Ureter (tissue), 1 donor: ENCODE measurements at places on chromosomes 11 and 22. TPM values are rescaled to one million over a fixed set of nuclear protein-coding genes. Genes with fewer than 3 reads are reported as not detected.
A peak's percentile ranks its signal among the peaks of the same experiment; 100 is the strongest.

- no peak for DNase-seq
Measured at GRCh38 chr11:115222218-115222862, 281.9 kb downstream of the CADM1 start.

GRCh38 chr22:26597026-26597425 is 7.1 kb upstream of the TPST2 start:
- DNase-seq, result no peak

DNA sequence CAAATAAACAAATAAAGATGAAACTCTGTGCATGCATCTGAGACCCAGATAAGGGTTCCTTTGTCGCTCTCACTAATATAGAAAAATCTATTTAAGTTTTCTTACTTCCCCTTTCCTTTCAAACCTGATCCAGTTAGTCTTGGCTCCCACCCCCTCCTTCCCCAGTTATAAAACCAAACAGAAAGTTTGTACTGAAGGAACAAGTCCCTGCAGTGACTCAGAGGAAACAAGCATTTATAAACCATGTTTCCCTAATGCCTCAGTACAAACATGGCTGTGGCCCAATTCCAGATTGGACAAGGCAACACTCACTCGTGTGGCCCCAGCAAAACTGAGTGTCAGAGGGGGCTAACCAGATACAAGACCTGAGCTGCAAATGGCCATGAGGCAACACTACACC is 65.5 kb upstream of the ARHGAP20 start:
- DNase-seq, result no peak

DNA sequence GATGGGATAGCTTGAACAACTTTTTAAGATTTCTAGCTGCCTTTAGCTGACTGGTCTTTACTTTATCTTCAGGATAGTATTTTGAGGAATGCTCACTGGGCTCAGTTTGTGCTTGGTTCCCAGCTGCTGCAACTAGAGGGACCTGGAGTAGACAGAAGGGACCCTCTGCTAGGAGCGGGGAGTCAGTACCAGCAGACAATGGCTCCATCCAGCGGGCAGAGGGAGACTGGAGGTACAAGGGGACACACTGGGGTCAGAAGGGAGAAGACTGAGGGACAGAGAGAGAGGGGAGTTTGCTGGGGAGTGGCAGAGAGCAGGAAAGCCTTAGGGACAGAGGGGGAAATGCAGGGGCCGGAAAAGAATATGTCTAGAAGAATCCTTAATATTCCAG is 22.0 kb upstream of the ACER3 start:
- no peak for DNase-seq

DNA sequence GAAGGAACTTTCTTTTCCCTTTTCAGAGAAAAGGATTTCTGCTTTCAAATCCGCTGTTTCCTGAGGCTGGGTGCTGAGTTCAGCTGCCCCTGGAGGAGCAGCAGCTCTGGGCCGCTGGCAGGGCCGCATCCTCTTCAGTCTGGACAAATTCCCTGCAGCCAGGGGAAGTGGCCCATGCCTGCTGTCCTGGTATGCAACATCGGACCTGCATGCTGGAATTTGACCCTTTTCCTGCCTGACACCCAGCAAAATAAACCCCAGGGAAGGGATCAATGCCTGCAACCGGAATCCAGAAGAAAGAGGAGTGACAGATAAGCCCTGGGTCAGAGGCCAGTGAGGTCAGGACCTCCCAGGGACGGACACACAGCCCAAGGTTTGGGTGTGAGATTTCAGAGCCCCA is 54.1 kb upstream of the LINC01488 start:
- DNase-seq, result no peak

DNA sequence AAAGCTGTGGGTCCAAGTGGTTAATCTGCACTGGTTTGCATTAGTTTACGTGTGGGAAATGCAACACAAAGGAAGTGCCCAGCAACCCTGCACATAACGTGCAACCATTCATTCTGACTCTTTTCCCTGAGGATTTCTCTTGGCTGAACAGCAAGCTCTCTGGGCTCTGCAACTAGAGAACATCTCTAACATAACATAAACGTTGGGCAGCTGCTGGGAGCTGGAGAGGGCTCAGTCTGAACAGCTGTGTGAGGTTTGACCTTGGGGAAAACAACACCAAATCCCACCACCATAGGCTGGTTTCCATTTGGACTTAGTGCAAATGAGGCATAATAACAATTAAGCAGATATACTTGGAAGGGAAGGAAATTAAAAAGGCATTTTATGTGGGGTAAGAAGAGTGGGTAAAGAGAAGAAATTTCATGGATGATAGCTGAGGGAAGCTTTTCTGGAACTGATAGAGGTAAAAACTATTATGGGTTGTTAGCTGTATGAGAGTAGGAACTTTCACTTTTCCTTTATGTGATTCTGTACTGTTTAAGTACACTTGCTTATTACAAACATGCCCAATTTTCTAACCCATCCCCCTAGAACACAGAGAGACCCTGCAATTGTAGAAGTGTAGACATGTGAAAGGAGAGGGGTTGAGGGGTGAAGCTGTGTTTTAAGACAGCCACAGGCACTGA is 76.2 kb downstream of the SNX19 start:
- DNase-seq, result no peak

- DNase-seq, result peak; percentile 78
Measured at GRCh38 chr11:117809236-117810055, 12.4 kb upstream of the DSCAML1 start.

- no peak for DNase-seq
Measured at GRCh38 chr22:40237241-40237640, 59.5 kb downstream of the TNRC6B start.

DNA sequence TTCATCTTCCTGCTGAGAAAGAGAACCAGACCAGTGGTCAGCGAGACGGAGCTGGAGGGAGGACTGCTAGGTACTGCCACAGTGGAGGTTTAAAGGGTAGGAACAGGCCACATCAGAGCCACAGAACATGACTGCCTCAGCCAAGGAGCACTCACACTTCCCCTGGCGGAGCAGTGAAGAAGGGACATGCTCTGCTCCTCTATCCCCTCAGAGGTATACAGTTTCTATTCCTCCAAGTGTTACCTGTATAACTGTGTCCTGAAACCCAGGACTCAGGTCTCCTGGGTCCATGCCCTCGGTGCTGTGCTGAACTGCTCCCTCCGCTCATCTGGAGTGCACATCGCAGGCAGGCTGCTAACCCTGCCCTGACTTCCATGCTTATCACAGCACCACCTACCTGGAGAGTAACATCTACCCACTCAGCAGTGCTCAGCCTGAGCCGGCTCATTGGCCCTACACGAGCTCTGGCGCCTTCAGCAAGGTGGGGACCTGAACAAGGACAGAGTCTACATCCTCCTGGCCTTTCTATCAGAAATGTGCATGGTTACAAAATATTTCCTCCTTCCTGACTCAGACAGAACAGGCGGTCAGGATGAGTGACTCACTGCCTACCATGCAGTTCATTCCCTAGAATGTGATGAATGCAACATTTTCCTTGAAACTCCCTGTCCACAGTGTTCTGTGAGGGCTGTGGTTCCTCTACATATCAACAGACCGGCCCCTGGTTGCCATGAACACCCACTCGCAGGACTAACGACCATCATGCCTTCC is 52.9 kb downstream of the C11orf58 start:
- DNase-seq, result no peak

GRCh38 chr11:125171974-125172373 is 7.4 kb downstream of the PKNOX2 start:
- no peak for DNase-seq

- no peak for DNase-seq
Measured at GRCh38 chr11:68505596-68505995, 45.0 kb downstream of the PPP6R3 start.

GRCh38 chr11:133964356-133964755 is 7.6 kb upstream of the IGSF9B start:
- DNase-seq, result no peak

DNA sequence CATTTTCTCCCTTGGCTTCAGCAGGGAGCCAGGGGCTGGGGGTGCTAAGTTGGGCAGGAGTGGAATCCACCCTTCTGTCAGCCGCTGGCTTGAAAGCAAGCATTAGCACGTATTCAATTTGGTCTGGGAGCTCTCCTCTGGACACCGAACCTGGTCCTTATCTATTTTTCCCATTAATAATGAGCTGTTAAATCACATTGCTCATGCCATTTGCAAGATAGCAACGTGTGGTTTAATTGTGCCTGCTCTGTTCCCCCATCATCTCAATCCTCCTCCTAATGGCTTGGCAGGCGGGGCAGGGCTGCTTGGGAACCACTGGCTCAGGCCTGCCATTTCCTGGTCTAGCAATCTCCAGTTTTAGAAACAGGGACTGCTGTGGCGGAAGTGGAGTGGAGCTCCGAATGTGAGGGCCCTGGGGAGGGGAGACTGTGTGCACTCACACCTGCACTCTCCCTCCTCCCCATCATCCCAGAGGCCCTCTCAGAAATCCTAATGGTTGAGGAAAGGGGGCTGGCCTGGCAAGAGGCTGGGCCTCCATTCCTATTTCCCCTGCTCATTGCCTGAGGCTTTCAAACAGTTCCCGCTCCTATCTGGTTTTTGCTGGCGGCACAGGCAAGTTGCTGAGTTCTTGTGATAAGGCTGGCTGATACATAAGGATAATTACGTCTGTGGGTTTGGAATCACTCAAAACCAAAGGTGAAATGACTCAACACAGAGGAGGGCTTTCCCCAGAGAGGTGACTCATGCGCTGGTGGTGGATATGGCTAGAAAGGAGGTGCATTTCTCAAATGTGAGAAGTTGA is 201.2 kb upstream of the E2F8 start:
- DNase-seq, result peak; percentile 76

- DNase-seq, result no peak
Measured at GRCh38 chr11:72191961-72192381, at the start of gene FOLR1. TSS of gene FOLR1 (plus strand) at chr11:72192140. CDS start at chr11:72192174, 34 bp downstream.

GRCh38 chr11:15484398-15484797 is 369.7 kb downstream of the INSC start:
- DNase-seq, result no peak

DNA sequence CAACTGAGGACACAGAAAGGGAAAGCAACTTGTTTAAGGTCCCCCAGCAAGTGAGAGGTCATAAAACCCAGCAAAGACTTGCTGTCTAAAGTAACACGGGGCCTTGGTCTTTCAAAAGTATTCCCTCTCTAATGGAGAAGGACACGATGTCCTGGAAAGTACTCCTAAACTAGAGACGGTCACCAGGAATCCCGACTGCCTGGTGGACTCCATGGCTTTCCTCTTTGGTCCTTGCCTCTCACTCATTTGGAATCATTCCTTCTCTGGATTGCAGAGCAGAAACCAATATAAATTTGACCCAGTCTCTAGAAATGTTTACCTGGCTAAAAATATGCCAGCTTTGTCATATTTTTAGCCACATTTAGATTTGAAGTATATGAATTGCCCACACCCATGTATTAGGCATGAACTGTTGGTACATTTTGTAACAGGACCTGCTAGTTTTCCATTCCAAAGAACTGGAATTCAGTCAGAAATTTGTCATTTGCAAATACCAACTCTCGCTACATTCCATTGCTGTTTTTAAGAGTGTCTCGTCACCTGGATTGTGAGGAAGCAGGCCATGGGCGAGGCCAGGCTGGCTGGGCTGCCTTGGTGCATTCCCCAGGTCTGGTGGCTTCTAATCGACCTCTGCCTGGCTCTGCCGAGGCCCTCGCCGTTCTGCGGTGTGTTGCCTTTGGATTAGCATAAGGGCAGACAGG is 12.9 kb downstream of the NAV2 start:
- no peak for DNase-seq

- no peak for DNase-seq
Measured at GRCh38 chr11:119858288-119858687, 129.3 kb upstream of the NECTIN1 start.

GRCh38 chr11:61923166-61924063 is 6.0 kb upstream of the RAB3IL1 start:
- DNase-seq, result peak; percentile 72

TMEM86A gene
- 4.6 TPM for total RNA-seq

TOMM22 gene
- total RNA-seq, result 76.8 TPM

PLEKHA7 gene
- 94.4 TPM for total RNA-seq

MEN1 gene
- total RNA-seq, result 18.7 TPM

BIK gene
- total RNA-seq, result 2.5 TPM

CREB3L1 gene
- 39.6 TPM for total RNA-seq

IL17REL gene
- not detected for total RNA-seq

VSTM5 gene
- 1.4 TPM for total RNA-seq

P2RX6 gene
- total RNA-seq, result 5.7 TPM

TSSK2 gene
- total RNA-seq, result not detected

NRGN gene
- 6.1 TPM for total RNA-seq
